Ascending aorta (tissue), 2 donors: ENCODE measurements at places on chromosomes 5 and 9.

GRCh38 chr5:61827445-61827975 lies 478.5 kb upstream of the KIF2A start:
- no peak for DNase-seq

DNA sequence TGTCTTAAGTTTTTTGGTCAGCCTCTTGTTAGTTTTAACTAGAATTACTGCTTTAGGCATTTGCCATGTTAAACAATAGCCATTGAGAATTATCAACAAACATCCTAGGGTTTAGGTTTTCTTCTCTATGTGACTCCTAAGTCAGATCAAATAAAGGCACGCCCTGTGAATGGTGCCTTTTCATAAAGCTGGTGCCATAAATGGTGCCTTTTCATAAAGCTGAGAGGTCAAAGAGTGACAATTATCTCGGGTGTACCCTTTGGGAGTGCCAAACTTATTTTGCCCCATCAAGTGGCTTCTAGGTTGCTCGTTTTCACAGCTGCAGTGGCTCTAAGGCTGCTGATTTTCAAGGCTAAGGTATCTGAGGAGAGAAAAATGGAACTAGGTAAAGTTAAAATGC lies 391.6 kb downstream of the DMRTA1 start:
- DNase-seq, result no peak

DNA sequence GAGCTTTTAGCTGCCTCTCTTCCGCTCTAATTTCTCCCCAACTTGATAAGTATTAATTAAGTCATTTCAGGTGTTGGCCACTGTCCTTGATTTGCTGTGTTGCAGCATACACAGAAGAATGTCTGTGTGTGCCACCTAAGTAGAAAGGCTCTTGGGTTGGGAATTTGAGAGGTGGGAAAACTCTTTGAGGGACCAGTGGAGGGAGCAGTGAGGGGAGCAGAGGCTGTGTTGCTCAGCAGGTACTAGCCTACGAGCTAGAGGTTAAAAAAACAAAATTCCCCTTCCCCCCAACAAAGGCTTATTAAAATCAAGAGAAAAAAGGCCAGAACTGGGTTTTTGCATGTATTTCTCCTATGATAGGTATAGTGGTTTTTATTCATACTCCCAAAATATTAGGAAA lies 20.9 kb downstream of the RPS23 start:
- DNase-seq, result no peak

GRCh38 chr9:83451308-83451707 lies 86.9 kb downstream of the FRMD3 start:
- DNase-seq, result no peak

DNA sequence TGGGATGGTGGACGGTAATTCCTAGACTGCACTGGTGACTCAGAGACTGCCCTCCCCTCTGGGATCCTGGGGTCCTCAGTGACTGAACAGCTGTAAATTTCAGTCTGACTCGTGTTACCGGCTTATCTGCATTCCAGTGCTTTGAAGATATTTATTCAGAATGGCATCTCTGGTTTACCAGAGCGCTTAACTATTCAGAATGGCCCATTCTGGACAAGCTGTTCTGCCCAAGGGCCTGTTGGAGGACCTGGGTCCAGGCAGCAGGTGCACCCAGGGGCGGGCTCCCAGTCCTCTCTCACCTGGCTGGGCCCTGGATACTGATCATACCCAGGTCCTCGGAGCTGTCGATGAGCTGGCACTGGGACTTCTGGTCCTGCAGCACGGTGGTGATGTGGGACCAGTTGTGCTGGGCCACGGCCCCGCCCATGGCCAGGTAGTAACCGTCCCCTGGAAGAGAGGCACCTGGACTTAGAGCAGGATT lies 48.0 kb downstream of the SARDH start:
- DNase-seq, result no peak

DNA sequence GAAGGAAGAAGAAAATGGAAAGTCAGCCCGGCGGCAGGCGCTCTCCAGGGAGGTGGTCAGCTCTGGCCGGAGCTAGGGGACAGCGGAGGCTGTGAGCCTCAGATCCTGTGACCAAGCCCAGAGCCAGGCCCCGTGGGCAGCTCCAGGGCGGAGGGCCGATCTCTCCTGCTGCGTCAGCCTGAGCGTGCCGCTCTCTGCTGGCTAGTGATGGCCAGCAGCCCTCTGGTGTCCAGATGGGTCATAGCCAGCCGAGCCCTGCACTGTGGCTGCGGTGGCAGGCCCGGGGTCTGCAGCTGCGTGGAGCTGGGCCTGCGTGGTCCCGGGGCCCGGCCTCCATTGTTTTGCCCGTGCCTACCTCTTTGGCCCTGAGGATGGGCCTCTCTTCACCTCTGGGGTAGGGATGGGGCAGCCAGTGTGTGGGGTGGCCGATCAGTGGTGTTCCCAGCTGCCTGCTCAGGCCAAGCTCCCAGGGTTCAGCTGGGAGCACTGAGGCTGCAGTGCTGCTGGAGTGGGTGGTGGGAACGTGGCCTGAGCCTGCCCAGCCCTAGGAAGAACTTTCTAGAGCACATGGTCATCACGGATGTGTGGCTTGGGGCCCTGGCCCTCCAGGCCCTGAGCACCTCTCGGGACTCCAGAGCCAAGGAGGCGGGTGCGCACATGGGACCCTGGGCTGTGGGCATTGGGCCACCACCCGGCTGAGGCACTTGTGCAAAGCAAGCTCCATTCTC lies 17.1 kb upstream of the NRARP start:
- DNase-seq, result no peak

- DNase-seq, result no peak
Measured at GRCh38 chr5:120413686-120414085, 50.4 kb upstream of the PRR16 start.

DNA sequence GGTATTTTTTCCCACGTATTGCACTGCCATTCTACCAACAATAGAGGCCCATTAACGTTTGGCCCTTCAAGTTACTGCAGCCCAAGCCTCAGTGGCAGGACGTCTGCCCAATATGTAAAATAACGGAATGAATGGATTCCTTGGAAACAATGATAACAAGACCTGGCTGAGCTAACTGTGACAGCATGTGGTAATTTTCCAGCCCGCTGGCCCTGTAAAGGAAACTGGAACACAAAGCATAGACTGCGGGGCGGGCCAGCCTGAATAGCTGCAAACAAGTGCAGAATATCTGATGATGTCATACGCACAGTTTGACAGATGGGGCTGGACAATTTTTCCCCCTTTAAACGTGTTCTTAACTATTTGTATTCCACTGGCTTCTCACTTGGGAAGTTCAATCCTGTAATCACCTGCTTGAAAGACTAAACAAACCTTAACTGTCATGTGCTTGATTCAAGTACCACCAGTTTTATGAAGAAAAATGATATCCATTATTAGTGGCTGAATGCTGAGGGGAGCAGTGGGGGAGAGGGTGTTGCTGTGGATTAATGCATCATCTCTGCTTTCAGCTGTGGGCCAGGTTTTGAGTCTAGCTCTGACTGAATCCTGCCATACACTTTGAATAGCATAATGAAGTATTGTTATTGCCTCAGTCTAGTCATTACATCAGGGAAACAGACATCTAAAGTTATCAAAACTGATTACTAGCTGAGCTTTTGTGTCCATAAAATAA lies 323.9 kb downstream of the TMEM161B start:
- no peak for DNase-seq

DNA sequence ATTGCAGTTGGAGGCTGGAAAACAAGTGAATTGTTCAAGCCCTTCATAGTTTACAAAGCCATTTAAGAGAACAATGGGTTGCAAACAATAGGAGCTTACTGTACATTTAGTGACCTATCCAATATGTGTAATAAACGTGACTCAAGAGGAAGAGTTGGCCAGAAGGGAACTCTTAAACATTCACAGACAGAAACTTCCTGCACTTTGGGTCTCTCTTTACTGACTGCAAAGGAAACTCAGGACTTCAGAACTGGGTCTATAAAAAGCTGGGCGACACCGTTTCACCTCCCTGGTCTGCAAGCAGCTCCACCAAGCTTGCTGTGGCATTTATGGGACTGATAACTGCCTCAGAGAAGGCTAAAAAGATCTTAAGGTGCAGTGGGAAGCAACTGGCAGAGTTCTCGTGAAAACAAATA lies 48.7 kb upstream of the SPATA31D4 start:
- DNase-seq, result no peak

DNA sequence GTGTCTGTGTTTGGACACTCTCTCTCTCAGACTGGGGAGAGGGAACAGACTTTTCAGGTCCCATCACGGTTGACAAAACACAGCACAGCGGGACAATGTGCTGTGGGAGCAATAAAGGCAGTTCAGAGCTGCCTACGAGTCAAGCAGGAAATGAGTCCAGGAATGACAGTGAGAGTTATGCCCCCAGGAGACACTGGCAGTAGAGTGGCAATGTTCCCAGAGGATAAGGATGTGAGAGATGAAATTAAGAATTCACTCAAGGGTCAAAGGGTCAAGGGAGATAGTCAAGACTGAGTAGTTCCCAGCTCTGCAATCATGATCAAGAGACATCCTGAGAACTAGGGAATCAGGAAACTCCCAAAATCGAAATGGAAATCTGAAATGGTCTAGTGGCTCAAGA lies 156.1 kb downstream of the LURAP1L start:
- DNase-seq, result no peak

DNA sequence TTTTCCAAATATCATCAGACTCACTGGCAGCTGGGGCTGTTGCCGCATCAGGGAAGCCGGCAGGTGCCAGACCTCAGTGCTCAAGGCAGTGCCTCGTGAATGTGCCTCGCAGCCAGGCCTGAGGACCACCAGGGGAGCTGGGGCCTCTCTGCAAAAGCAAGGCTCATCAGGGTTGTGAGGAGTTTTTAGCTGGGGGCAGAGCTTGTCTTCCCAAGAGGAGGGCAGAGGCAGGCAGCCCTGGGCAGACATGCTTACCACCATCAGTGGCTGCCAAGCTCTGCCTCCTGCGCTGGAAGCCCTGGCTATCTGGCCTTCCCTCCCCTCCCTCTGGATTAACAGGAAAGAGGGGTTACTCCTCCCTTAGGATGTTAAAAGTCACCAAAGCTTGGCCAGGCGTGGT lies 8.8 kb upstream of the TBC1D9B start:
- DNase-seq, result no peak

GRCh38 chr9:14209399-14210345 lies 104.3 kb downstream of the NFIB start:
- no peak for DNase-seq

- DNase-seq, result no peak
Measured at GRCh38 chr5:131096774-131097710, 68.0 kb downstream of the HINT1 start.

GRCh38 chr9:123923884-123924283 lies 6.0 kb downstream of the DENND1A start:
- no peak for DNase-seq

DNA sequence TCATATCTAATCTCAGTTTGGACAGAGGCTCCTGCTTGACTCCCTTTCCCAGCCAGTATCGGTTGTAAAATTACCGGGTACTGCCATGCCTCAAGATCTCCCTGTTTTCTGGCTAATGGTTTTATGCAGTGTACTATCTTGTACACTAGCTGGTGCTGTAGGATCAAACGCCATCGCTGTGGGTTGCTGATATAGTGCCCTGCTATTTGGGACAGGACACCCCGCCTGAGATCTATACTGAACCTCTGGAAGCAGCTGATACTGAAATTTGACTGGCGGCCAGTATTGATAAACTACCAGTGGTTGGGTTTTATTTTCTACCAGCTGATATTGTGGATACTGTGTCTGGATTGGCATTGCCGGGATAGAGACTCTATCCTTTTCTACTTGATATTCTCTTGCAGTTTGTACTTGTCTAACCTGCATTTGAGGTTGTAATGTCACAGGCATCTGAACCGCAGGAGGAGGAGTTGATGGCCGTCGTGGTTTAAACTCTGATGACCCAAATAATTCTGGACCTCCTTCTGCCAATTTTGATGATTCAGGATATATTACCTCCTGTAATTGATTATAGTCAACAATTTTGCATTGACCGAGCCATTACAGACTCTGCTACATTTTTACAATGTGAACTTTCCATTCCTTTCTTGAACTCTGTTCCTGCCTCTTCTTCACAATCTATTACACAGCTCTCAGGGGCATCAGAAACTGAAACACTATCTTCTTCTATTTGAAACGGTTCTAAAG lies 112.5 kb upstream of the LARP1 start:
- DNase-seq, result no peak

DNA sequence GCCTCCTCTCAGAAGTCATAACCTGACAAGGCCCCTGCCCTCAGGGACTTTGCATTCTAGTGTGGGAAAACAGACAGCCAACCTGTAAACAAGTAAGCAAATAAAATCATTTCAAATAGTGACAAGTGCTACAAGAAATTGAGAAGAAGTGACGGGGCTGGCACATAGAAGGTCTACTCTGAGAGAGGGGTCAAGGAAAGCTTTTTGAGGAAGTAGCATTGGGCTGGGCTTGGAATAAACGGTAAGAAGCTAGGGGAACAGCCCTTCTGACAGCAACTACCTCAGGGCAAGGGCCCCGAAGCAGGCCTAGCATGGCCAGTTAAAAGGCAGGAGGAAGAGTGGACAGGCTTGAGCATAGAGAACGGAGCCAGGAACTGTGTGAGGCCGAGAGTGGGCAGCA lies 4.8 kb upstream of the SLC2A8 start:
- DNase-seq, result no peak

DNA sequence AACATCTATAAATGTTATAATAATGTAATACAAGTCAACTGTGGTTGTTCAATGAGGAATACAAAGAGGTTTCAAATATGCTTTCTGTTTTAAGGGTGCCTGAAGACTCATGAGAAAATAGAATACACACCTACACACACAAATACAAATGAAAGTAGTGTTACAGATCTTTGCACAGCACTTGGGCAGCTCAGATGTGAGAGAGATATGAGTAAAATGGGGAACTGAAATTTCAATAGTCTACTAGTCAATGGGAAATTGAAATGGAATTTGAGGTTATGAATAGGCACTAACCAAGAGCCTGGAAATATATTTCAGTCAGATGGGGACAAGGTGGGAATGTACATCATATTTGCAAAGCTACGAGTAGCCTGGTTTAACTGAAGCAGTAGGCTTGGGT lies 96.6 kb downstream of the ISL1 start:
- no peak for DNase-seq

DNA sequence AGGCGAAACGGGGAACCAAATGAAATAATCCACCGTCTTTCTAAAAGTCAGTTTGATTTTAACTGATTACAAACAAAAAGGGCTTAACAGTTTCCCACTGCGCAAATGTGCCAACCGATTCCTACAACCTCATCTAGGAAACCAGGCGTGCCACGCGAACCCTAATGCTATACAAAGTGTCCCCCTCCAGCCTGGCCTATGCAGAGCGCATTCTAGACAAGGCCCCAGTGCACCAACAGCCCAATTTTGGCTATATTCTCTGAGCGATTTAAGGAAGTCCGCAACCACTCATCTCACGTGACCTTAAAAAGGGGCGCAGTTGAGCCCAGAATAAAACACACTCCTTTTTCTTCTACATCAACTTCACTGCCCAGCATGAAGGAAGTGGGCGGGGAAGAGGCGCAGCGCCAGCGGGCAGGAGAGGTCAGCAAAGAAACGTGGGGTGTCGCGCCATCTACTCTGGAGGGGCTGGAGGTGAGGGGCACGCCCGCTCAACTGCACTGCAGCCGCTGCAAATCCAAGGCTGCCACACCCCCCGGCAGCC lies 779 bp downstream of the FAM13B start:
- peak; percentile 38 for DNase-seq

- no peak for DNase-seq
Measured at GRCh38 chr9:13661014-13661413, 381.5 kb upstream of the MPDZ start.

GRCh38 chr5:14560091-14560595 lies 21.4 kb upstream of the OTULINL start:
- no peak for DNase-seq

GRCh38 chr5:766666-767431 lies 17.7 kb downstream of the ZDHHC11B start:
- DNase-seq, result no peak

- no peak for DNase-seq
Measured at GRCh38 chr9:118017607-118018122, 313.5 kb downstream of the TLR4 start.

GRCh38 chr9:73370053-73370452 lies 218.4 kb downstream of the ANXA1 start:
- no peak for DNase-seq
